Upper lobe of left lung (tissue), 6 donors: ENCODE measurements at places on chromosomes 3 and 15.

- no peak for DNase-seq
Measured at GRCh38 chr15:62359416-62359815, 194.3 kb upstream of the C2CD4B start.

GRCh38 chr3:101128786-101129185, 135.6 kb upstream of the ABI3BP start:
- no peak for DNase-seq

DNA sequence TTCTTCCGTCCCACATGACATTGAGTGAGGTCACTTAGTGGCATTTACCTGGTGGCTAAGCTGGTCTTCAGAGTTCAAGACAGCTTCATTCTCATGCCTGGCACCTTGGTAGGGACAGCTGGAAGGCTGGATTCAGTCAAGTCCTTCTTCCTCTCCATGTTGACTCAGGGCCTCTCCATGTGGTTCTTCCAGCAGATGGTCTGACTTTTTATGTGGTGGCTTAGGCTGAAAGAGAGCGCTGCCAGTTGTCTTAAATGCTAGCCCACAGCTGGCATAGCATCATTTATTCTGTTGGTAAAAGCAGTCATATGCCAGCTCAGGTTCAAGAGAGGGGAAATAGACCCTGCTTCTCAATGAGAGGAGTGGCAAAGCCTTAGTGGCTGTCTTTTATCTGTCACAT, 53.0 kb upstream of the CTDSPL start:
- DNase-seq = no peak

- DNase-seq = no peak
Measured at GRCh38 chr3:189974359-189974758, 146.3 kb downstream of the P3H2 start.

DNA sequence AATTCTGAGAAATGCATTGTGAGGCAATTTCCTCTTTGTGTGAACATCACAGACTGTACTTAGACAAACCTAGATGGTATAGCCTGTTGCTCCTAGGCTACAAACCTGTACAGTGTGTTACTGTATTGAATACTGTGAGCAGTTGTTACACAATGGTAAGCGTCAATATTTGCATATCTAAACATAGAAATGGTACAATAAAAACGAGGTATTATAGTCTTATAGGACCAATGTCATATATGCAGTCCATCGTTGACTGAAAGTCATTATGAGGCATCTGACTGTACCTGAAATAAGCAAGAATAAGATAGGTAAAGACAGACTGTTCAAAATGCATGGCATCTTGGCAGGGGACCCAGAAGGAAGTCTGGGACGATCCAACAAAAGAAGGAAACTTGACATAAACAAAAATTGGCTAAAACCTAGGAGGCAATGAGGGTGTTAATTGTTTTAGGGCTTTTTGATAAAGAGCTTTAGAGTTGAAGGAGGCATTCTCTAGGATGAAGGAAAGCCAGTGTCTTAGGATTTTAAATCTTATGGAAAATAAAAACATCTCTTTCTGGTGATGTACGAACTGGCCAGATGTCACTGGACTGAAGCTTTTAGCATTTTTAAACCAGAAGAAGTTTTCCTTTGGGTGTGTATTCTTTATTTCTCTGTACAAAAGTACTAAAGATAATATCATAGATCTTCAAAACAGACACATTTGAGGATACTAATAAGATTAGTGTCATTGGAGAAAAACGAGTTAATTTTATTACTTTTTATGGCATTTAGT, 9.2 kb upstream of the SPRED1 start:
- DNase-seq = no peak

GRCh38 chr3:186382217-186382885, 20.3 kb upstream of the DGKG start:
- no peak for DNase-seq

DNA sequence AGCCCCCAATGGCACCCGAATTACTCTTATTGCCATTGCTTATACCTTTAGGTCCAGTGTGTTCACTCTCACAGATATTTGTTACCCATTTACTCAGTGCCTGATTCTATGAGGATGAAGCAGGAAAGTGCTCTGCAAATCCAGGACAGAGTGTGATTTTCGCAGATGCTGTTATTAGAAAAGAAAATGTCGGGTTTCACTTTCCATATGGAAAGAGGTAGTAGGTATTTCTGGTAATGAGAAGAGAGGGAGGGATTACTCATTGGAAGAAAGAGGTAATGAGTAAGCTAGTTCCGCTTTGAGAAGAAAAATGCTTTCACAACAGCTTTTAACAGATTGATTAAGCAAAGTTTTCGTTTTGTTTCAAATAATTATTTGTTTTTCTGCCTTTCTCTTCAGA, 336.3 kb upstream of the CFAP20DC start:
- no peak for DNase-seq

DNA sequence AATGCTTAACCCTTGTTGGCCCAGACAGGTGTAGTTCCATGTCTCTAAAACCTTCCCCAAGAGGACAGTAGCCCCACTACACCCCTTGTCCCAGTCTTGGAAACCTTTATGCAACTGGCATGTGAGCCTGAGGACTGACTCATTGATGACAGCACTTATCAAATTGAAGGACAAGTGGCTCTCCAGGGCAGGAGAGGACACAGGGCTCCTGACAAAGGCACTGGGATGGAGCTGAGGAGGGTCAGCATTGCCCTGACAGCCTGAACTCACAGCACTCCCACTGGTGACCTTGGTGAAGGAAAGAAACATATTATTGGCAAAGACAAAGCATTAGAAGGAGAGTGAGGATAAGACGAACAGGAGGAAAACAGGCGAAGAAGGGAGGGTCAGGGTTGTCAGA, 139.9 kb downstream of the EPHB1 start:
- DNase-seq = no peak

DNA sequence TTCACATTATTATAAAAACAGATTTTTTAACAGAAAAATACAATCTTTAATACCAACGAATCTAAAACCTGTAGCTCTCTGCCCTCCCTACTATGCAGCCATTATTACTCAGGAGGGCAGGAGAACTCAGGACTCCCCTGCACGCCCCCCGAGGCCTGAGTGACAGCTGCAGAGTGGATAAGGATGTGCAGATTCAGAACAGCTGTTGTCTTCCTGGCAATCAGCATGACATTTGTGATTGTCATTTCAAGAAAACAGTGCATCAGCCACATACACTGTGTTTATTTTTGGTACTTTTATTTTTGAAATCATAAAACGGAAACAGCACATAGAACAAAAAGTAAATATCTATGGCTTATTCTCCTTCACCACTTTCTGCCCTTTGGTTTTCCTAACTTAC, 450.8 kb downstream of the OCA2 start:
- no peak for DNase-seq

- DNase-seq = no peak
Measured at GRCh38 chr15:57727031-57727430, 20.5 kb downstream of the POLR2M start.

DNA sequence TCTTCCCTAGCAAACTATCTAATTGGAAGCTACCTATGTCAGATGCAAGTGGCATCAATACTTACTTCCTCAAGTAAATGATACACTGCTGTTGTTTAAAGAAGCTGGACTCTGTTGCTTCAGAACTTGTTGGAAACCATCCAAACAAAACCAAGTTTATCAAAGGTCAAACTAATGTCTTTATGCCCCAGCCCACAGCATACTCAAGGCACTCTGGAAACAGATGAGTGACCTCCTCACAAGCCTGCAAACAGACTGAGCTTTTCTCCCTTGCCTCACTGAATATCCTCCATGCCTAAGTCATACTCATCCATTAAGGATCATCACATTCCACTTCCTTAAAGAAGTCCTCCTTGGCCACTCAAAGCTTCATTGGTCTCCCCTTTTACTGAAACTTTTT, 107.4 kb upstream of the ACP3 start:
- DNase-seq = no peak

DNA sequence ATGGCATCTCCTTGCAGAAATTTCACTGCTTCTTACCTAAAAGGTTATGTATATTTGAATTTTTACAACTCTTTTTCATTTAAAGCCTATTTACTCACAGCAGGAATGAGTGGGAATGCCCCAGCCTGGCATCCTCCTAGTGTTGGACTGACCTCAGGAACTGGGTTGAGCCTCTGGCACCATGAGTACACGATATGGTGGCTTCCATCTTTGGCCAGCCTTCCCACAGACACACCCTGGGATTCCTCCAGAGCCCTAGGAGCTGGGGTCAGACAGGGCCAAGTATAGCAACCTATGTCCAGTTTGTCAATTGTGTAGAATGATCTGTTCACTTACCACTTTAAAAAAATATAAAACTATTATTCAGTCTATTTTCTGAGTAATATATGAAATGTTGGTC, 57.2 kb upstream of the HEG1 start:
- no peak for DNase-seq

DNA sequence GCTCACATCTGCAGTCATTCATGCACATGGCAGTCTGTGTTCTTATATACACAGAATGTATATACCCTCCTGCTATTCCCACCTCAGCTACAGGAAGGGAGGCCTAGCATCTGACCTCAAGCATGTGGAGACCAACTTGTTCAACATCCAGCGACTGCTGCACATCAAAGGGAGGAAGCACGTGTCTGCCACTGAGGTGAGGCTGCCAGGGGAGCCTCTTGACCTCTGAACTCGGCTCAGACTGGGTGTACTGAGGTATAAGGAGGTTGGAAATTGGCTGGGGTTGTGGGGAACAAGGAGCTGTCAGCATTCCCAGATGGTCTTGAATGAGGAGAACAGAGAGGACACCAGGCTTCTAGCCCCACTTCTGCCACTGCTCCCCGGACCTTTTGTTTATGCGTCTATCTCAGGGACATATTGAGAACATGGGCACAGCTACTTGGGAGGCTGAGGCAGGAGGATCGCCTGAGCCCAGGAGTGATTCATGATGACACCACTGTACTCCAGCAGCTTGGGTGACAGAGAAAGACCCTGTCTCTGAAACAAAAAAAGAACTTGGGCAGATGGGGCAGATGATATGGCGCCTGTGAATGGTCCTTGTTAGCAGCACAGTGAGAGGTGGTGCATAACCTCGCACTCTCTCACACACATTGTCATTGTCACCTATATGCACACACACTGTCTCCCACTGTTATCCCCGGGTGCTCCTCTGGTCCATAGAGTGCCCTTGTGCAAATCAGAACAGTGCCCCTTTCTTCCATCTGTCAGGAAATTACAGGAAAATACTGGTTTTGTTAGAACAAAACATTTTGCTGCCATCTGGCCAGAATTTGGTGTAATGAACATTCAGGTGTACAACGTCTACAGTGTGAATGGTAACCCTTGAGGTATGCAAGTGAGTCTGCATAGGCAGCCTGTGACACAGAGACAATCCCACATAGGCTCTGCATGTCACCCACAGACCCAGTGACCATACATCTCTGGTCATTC, 5.4 kb downstream of the VILL start:
- no peak for DNase-seq

DNA sequence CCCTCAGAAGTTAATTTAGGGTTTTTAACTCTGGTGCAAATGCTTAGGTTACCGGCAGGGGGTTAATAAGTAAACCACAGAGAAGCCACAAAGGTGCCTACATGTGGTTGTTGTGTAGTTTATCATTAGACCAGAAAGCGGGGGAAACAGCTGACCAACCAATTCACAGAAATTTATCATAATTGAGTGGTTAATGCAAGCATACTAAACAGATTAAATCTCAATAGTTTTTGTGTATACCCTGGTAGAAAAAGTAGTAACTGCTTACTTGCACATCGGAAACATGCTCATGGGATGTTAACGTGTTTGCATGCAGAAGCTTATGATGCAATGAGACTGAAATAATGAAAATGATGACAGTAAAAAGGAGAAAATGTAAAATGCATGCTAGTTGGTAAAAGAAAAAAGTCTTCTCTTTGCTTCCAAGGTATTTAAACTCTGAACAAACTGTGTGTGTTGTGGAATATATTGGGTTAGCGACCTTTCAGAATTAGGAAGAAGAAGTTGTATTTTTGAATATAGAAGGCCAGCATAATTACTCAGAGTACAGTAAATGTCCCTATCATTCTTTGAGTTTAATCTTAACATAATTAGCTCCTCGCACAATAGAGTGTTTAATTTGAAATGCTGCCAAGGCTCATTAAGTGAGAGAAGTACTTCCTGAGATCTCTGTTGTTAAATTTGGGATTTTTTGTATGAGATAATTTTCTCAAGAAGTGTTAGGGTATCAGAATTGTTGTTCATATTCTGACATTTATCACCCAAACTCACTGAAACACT, 316.2 kb downstream of the PTPRG start:
- DNase-seq = no peak

DNA sequence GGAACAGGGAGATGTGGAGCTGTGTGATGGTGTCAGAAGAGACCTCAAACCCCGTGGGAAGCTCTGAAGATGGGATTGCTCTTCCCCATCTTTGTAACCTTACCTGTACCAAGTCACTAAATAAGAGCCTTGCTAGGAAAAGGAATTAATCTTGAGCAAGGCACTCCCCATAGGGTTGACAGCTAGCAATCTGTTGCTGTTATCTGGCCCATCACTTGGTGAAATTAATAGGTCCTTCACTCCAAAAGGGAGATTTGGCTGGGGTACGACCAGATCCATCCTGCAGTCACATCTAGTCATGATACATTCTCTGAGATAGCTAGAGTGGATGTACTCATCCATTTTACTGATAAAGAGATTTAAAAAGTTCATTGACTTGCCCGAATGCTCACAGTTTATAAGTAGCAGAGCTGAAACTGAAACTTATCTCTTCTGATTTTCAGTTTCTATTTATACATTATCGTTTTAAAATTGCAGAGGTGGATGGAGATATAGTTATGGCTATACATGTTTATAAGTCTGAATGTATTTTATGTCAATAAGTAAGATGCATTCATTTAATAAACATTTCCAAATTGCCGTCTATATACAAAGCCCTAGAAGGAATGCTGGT, 299.1 kb upstream of the MCTP2 start:
- DNase-seq = no peak

GRCh38 chr3:139113231-139113992, 68.7 kb upstream of the PRR23C start:
- no peak for DNase-seq

DNA sequence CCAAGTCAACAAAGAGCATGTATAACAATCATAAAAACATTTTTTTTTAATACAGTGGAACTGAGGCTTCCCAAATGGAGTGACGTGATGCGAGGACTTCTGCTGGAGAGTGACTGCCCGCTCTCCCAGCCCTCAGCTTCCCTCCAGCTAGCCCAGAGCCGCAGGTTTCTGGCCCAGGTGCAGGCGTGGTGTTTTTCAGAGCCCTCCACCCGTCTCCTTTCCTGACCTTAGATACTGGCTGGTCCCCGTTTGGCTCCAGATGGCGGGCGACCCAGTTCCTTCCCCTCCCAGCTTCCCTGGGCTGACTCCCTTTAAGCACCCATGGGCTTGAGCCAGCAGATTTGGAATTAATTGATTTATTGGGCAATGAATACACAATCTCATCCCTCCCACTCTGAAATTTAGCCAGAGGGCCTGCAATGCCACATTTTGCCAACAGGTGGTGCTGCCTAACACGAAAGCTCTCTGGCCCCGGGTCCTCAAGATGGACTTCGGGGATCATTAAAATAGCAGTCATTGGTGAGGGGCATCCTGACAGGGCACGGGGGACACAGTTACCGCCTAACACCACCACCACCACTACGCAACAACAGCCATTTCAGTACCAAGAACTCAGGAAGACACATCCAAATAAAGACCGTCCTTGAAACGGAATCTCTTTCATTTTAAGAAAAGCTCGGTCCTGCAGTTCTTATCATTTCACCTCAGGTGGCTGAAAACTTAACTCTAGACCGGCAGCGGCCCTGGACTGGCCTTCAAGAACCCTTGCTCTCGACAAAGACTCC, 47.5 kb upstream of the MUC4 start:
- DNase-seq = peak; percentile 67
